ENCODE measurements at places on chromosomes 7 and 10.

- no peak for DNase-seq
These were observed 16.8 kb downstream of the PDIA4 start for GRCh38 chr7:149011491-149011890.

DNA sequence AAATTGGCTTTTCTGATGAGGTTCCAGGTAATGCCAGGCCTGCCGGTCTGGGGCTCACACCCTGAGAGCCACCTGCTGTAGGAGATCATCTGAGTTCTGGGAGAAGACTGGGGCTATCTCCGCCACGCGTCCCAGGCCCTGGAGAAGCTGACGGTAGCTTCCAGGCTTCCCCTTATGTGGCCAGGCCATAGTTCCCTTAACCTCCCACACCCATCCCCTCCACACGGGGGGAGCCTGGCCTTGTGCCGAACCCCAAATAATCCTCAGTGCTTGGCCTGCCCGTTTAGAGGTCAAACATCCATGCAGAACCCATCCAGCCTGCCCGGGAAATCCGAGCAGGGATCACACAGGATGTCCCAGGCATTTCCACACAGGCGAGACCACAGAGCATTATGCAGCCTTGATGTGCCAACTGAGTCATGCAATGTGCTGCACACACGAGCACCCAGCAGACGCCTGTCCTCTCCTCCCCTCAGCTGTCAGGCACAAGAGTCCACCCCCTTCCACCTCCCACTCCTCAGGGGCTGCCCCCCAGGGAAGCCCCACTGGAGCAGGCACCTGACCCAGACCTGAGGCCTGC is 176.2 kb downstream of the PRKAG2 start:
- DNase-seq = no peak

GRCh38 chr7:44376429-44377133 is 51.2 kb upstream of the CAMK2B start:
- DNase-seq = no peak

GRCh38 chr10:130812381-130813148 is 499.0 kb downstream of the TCERG1L start:
- no peak for DNase-seq

DNA sequence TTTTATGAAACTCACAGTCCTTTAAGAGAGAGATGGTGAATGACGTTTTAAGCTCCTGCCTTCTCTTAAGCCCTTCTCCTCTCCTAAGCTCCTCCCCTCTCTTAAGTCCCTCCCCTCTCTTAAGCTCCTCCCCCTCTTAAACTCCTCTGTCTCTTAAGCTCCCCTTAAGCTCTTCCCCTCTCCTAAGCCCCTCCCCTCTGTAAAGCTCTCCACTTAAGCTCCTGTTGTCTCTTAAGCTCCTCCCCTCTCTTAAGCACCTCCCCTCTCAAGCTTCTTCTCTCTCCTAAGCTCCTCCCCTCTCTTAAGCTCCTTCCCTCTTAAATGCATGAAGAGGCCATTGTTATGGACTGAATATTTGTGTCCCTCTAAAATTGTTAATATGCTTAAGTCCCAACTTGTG is 1180.6 kb upstream of the AUTS2 start:
- no peak for DNase-seq

DNA sequence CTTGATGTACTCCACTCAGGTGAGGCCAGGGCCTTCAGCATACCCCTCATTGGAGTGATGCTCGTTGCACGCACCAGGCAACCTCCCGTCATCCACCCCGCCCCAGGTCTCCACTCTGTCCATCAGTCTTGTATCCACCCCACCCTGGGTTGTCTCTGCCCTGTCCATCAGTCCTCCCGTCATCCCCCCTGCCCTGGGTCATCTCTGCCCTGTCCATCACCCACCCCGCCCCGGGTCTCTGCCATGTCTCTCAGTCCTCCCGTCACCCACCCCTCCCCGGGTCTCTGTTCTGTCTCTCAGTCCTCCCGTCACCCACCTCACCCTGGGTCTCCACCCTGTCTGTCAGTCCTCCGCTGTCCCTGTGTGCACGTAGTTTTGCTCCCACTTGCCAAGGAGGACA is 59.9 kb downstream of the WDR37 start:
- no peak for DNase-seq

GRCh38 chr7:76509931-76510877 is at the start of gene UPK3B:
Gene UPK3B (plus strand): TSS chr7:76510552. CDS start chr7:76510653, 101 bp downstream.
- DNase-seq = no peak

GRCh38 chr10:113709221-113709838 is 29.6 kb downstream of the CASP7 start:
- DNase-seq = no peak

- DNase-seq = no peak
These were observed 90.9 kb downstream of the CHST15 start for GRCh38 chr10:124002391-124003069.

DNA sequence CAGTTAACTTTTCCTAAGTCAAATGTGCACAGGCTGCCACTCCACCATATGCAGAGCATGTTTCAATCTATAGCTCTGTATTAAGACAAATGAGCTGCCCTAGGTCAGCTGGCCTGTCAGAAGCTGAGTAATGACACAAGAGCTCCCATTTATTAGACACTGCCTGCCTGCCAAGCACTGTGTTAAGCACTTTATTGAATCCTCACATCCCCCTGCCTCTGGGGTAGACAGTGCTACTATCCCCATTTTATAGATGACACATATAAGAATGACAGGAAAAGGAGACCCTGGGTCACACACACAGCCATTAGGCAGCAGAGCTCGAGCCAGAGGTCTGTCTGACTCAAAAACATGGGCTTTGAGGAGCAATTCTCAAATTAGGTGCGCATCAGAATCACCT is 179.8 kb upstream of the PDE1C start:
- DNase-seq = no peak

- no peak for DNase-seq
These were observed 12.6 kb downstream of the UCMA start for GRCh38 chr10:13221572-13221971.

DNA sequence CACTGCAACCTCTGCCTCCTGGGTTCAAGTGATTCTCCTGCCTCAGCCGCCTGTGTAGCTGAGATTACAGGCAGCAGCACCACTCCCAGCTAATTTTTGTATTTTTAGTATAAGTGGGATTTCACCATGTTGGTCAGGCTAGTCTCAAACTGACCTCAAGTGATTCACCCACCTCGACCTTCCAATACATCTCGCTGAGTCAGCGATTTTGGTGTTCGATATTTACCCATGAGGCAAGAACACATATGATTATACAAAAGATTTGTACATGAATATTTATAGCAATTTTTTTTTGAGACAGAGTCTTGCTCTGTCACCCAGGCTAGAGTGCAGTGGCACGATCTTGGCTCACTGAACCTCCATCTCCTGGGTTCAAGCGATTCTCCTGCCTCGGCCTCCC is 19.8 kb downstream of the PNLIP start:
- DNase-seq = no peak

DNA sequence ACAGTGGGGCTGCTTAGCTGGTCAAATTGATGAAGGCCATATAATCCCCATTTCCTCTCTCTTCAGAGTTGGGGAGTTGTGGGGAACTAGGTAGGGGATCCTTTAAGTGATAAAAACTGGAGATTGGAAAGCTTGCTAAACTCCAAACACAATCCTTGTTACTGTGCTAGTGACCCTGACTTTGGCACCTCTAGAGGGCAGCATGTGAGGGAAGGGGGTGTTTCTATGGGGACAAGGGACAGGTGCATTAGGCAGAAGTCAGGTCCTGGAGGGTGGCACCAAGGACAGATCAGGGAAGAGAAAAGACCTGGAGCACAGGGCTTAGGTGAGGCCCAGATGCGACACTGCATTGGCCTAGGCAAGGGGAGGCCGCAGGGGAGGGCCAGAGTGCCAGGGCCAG is 66.9 kb downstream of the CDHR3 start:
- no peak for DNase-seq

GRCh38 chr10:114779803-114780576 is 41.6 kb upstream of the FHIP2A start:
- DNase-seq = no peak

DNA sequence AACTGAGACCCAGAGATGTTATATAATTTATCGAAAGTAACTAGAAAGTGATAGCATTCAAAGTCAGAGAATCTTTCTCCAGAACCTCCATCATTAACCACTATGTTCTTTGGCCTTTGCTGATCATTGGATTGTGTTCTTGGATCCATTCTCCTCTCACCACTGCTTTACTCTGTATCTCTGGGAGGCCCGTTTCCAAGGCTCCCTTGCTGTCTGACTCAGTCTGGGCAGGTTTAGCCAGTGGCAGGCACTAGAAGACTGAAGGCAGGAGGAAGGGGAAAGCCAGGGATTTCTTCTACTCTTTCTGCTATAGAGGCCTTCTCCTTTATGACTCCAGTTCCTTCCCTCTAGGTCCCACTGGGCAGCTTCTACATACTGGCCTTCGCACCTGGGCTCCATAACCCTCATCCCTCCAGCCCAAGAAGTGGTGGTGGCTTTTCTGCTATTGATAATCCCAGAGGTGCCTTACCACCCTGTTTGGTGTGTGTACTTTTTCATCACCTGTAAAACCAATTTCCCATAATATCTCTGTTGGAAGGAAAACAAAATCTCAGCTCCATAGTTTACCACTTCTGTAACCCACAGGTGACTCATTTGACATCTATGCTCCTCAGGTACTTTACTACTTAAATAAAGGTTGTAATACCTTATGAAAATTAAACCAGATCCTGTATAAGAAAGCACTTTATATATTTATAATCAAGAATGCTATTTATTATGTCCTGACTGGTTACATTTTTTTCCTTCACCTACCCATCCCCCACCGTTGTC is 36.0 kb downstream of the BCAP29 start:
- no peak for DNase-seq

DNA sequence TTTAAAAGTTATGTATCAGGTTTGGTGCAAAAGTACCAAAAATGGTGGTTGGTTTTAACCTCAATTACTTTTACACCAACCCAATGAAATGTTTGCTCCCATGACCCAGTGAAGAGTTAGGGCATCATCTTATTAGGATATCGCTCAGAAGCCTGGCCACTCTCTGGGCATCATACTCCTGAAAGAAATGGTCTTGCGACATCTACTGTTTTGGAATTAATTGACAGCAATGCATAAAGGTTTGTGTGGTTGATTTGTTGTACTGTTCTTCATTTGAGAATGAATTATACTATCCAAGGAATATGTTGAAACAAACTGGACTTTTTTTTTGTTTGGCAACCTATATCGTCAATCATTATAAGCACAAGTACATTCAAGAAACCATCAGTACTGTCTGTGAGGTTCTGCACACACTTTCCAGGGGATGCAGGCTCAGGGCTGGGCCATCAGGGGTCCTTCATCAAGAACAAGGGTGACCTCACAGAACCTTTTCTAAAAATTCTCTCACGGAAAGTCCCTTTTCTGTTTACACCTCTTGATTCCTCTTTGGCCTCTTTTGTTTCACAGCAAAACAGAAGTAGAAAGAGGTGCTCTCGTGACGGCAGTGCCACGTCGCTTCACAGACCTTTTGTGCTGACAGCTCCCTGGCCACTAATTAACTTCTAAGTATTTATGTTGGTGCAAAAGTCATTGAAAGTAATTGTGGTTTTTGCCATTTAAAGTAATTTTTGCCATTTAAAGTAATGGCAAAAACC is 117.2 kb upstream of the KLF6 start:
- no peak for DNase-seq

GRCh38 chr10:7969623-7970022 is 84.9 kb upstream of the GATA3 start:
- DNase-seq = no peak

DNA sequence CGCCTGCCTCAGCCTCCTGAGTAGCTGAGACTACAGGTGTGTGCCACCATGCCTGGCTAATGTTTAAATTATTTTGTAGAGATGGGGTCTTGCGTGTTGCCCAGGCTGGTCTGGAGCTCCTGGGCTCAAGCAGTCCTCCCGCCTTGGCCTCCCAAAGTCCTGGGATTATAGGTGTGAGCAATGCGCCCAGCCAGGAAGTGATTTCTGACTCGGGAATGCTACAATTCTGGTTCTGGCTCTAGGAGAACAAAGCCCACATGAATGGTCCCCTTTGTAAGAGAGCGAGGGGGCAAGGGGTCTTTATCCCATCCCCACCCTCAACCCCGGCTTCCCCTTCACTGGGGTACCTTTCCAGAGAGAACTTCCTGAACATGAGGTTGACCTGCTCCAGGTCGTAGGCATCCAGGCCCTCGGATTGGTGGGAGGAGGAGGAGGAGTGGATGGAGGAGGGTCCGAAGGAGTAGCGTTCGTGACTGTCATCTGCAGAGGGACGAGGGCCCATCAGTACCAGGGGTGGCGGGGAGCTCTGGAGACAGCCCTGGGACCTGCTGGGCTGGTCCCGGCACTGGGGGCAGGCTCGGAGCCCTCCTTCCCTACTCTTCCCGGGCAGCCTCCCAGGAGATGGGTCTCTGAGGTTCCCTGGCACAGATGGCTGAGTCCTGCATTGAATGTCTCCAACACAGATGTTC is 79.9 kb upstream of the GNA12 start:
- no peak for DNase-seq

- no peak for DNase-seq
These were observed 8.2 kb upstream of the PODXL start for GRCh38 chr7:131564640-131565039.

GRCh38 chr7:123282181-123282580 is 82.4 kb upstream of the SLC13A1 start:
- no peak for DNase-seq

- no peak for DNase-seq
These were observed 95.7 kb downstream of the DNAJB6 start for GRCh38 chr7:157432541-157432956.

DNA sequence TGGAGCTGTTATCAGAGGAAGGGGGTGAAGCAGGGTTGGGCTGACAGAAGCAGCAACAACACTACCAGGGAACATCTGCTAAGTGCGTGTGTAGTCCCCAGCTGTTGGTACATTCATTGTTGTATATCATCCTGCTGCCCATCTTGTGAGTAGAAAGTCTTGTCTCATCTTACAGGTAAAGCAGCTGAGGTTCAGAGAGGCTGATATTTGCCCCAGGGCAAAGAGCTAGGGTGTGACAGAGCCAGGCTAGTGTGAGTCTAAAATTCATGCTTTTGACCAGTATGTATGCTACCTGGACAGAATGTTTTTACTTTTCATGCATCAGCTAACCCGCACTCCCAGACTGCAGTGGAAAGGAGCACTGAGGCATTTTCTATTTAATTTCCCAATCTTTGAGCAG is 221.6 kb downstream of the STK31 start:
- no peak for DNase-seq

GRCh38 chr7:110797656-110798055 is 293.3 kb upstream of the LRRN3 start:
- DNase-seq = no peak

DNA sequence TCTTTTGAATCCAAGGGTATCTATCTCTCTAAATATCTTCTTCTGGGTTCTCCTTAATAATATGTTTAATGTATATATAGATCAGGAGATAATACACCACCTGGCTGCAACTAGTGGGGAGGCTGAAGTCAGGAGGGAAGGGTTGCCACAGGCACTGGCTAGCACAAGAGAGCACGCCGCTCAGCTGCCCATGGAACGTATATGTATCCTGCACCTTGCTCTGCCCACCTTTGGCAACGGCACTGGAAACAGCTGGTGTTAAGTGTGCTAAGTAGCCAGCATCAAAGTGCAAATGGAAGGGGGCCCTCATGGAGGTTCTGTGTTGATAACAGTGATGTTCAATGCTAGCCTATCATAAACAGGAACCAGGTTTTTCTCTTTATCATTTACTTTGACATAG is 49.8 kb upstream of the FAM133B start:
- no peak for DNase-seq
